ENCODE measurements at places on chromosomes 3 and 15.

GRCh38 chr15:66364944-66365528 is 8.6 kb upstream of the TIPIN start:
- DNase-seq, result no peak

DNA sequence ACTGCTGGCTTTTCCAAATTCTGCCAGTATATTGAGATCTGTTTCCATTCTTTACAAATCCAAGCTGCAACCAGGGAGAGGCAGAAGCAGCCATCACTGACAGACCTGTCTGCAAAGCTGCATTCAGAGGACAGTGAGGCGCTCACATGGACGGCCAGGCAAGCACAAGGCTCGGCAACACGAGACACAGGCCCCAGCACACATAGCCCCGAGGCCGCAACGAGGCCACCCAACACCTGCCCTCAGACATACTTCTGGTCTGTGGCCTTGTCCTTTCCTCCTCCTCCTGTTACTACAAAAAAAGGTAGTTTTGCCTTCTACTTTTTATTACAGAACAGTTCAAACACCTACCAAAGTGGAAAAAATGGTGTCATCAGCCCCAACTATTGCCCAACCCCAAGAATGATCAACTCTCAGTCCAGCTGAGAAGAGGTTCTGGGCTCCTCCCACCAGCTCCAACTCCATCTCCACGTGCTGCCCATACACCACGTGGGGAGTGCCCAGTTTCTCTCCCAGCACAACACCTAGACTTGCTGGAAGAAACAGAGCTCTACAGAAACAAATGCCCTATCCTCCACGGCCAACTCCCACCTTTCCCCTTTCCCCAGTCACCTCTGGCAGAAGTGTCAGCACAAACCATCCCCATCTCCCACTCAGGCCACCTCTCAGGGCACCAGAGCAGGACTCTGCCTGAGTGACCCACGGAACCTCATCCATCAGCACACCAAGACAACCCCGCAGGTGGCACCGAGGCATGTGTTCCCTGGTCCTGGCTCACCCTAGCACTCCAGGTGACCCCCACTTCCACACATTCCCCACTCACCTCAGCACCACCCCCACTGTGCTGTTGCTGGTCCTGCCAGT is 7.4 kb downstream of the ZXDC start:
- DNase-seq, result no peak

- no peak for DNase-seq
Measured at GRCh38 chr3:105529456-105529855, 162.7 kb downstream of the ALCAM start.

DNA sequence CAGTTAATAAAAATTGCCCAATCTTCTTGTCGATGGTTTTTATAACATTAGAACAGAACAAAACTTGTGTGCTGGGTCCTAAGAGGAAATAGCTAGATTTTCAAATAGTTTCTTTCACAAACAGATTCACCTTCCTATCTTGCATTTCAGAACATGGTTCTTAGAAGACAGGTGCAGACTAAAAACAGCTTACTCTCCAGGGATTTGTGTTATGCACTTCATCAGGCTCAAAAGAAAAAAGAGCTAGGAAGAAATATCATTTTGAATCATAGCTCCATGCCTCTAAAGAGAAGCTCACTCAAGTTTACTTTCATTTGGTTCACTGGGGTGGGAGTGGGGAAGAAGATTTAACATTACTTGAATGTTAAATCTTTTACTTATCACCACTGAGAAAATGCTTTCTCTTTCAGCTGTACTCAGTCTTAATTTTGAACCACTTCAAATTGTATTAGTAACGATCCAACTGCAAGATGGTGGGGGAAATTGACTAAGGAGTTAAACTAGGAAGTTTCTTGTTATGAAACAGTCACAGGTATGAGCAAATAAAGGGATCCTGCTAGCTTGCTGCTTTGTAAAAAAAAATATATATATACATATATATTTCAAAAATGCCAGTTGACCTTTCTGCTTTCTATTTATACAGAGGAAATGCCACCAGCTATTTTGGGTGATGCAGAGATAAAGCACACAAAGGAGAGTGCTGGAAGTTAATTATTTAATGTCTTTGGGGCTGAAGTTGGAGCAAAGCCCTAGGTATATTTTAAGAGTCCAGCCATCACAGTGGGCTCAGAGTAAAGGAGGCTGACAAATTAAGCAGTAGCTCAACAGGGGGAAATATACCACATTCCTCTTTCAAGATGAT is 28.3 kb upstream of the NUDT16 start:
- DNase-seq, result no peak

DNA sequence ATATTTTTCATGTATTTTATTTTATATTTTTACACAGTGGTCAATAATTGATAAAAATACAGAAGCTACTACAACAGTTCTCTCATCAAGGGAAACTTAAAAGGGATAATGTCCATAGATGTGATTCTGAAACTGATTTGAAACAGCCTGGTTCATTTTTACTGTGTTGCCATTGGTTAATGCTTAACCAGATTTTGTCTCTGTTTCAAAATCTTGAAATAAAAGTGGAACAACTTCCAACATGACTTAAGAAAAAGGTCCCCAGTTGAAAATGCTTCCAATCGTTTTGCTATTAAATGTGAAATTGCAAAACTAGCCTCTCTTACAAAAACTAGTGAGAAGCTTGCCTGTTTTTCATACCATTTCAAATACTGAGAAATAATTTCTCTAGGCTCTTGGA is 240.7 kb downstream of the LPP start:
- no peak for DNase-seq

GRCh38 chr15:63698692-63699091 is 101.5 kb downstream of the FBXL22 start:
- no peak for DNase-seq

Data from NCI-H1105 treated with DMSO at 0.1 percent for 48 hours (cell line).